ENCODE measurements at places on chromosomes 13 and 19.

DNA sequence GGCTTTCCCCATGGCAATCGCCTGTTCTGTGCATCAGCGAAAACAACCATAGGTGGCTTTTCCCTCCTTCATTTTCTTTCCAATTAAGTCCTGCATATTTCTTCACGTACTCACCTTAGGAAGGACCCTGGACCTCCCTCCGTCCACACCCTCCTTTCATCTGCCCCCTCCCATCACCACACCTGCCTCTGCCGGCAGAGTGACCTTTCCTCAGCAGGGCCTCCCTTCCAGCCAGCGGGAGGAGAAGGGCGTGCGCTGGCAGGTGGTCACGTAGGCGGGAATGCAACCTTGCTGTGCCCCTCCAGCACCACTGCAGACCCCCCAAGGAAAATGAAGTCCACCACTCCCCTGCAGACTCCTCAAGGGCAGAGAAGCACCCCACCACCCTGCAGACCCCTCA is 61.1 kb downstream of the GSX1 start:
- DNase-seq = no peak

DNA sequence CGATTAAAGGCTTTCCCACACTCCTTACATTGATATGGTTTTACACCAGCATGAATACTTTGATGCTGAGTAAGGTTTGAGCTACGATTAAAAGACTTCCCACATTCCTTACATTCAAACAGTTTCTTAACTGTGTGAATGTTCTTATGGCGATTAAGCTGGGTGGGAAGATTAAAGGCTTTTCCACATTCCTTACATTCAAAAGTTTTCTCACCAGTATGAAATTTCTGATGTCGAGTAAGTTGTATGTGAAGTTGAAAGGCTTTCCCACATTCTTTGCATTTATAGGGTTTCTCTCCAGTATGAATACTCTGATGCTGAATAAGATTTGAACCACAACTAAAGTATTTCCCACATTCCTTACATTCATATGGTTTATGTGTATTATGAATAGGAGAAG is 20.0 kb downstream of the ZNF780B start:
- no peak for DNase-seq

DNA sequence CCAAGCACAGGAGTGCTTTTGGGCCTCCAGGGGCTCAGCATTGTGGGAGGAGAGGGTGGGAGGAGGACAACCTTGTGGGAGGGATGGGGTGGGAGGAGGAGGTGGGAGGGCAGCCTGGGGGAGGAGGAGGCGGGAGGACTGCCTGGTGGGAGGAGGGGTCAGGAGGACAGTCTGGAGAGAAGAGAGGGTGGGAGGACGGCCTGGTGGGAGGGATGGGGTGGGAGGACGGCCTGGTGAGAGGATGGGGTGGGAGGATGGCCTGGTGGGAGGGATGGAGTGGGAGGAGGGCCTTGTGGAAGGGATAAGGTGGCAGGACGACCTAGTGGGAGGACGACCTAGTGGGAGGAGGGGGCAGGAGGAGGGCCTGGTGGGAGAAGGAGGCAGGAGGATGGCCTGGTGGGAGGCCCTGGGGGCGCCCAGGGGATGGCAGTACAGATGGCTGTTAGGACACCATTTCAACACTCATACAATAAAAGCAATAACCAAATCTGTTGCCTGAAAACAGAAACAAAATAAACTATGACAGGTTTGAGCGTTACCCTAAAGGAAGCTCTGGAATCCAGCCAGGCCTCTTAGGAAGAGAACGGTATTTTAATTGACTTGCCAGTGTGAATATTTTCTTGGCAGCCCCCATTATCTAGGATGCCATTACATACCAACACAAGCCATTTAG is 63.7 kb downstream of the CRYL1 start:
- no peak for DNase-seq

DNA sequence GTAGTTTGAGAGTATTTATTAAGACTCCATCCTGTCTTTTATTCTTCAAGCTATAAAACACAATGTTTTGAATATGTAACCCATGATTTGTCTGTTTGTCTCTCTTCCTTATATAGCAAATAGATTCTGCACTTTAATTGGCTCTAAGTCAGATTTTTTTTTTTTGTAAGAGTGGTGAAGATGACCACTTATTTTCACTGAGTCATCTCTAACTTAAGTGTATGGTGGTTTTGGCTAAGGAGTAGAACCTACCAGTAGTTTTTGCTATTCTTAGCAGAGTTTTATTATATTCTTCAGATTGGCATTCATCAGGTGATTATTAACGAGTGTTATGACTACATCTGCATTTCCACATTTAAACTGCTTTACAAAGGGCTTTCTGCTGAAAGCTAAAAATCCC is 194.7 kb downstream of the LMO7 start:
- no peak for DNase-seq

DNA sequence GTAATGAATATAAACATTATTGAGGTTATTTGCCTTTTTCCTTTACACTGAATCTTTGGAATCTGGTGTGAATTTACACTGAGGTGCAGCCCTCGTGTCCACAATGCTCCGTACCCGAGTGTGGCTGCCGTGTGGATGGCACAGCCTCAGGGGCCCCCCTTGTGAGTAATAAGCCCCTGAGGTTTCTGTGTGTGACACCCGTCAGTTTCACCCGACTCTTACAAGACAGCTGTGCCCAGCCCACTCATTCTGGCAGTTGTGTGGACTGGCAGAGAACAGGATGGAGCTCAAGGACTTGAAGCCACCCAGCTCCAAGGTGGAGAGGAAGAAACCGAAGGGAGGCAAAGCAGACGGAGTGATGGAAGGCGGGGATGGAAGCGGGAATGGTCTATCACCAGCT is 7.8 kb downstream of the PROZ start:
- DNase-seq = no peak

DNA sequence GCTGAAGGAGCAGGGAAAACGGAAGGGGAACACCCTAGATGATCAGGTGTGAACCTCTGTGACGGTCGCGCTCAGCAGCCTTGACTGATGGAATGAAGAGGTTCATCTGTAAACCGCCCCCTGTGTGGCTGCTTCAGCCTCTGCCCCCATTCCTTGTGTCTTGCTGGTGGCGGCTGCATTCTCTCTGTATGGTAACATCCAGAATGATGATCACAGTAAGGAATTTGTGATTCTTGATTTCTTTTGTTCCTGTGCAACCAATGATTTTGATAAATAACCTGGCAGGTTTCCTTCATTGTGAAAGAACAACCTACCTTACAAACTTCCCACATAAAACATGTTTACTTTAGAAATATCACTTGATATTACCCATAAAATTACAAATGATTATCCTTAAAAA is 118.7 kb upstream of the MCF2L start:
- no peak for DNase-seq
